ENCODE measurements at places on chromosomes 12 and 14.
A peak's percentile ranks its signal among the peaks of the same experiment; 100 is the strongest.

DNA sequence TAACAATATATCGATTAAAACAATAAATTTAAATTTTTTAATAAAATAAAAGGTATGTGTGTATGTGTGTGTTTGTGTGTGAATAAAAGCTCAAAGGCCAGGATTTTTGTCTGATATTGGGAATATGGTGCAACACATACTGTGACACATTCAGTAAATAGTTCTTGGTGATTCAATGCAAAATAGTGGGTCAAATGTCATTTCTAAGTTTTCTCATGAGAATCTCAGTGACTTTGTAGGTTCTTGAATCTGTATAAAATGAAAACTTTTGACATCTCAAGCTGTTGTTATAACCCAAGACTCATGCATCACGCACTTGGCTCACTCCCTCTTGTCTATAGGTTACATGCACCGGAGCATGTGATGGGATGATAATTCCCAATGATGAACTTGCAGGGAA is 16.2 kb upstream of the MED6 start:
- DNase-seq, result no peak

- DNase-seq, result no peak
Observed at GRCh38 chr12:96260231-96260630, 66.1 kb downstream of the ELK3 start.

GRCh38 chr14:71555654-71556559 is 376.3 kb upstream of the RGS6 start:
- peak; percentile 36 for DNase-seq

- no peak for DNase-seq
Observed at GRCh38 chr12:132422381-132423043, 67.4 kb upstream of the FBRSL1 start.

DNA sequence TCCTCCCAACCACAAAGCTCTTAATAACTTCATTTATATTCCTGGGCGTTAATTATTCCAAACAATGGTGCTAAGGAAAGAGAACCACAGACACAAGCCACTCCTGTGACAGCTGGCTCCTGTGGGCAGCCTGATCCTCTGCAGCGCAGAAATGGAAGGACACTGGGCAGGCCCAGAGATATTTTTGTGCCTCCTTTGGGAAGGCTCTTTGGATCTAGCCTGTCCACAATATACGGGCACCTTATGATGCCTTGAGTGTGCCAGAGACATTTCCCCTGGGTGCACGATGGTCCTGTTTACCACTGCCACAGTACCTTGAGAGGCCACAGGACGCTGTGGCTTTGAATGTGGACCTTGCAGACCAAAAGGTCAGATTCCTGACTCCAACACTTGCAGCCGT is 2.1 kb downstream of the ASB2 start:
- no peak for DNase-seq
